Smooth muscle cell of trachea (primary cell): ENCODE measurements at places on chromosomes 2 and 18. TPM values are rescaled to one million over a fixed set of nuclear protein-coding genes. Genes with fewer than 3 reads are reported as not detected.

Gene CFAP210
- not detected in 2 replicates for total RNA-seq

Gene DSC2
- under 0.01 TPM in 1 of 2 replicates, not detected in the other for total RNA-seq

Gene RAX
- not detected in 2 replicates for total RNA-seq

Gene CAMKMT
- 6.0 and 9.2 TPM in 2 replicates for total RNA-seq

Gene EHD3
- 33.0 and 34.6 TPM in 2 replicates for total RNA-seq

Gene GPBAR1
- total RNA-seq: not detected in 2 replicates

Gene NYAP2
- total RNA-seq: not detected in 2 replicates

Gene MROH2A
- total RNA-seq: not detected in 2 replicates

Gene NR4A2
- 0.15 and 0.33 TPM in 2 replicates for total RNA-seq

Gene FBXO15
- 1.2 and 1.5 TPM in 2 replicates for total RNA-seq

Gene NGEF
- 0.44 and 4.3 TPM in 2 replicates for total RNA-seq

Gene PCARE
- not detected in 2 replicates for total RNA-seq

Gene GNAL
- total RNA-seq: 0.15 and 0.99 TPM in 2 replicates

Gene VSNL1
- total RNA-seq: 0.29 and 0.99 TPM in 2 replicates

Gene TCF23
- not detected in 2 replicates for total RNA-seq

Gene AQP12A
- total RNA-seq: not detected in 2 replicates

Gene SCN7A
- 14.5 and 16.4 TPM in 2 replicates for total RNA-seq

Gene SNRNP27
- 35.1 and 60.9 TPM in 2 replicates for total RNA-seq

Gene ATP6V1B1
- total RNA-seq: 0.58 and 1.7 TPM in 2 replicates

Gene CPO
- total RNA-seq: 0.17 TPM in 1 of 2 replicates, not detected in the other

Gene TRIM43B
- not detected in 2 replicates for total RNA-seq

Gene COLEC12
- 122 and 177 TPM in 2 replicates for total RNA-seq

Gene ZBTB7C
- total RNA-seq: under 0.01 TPM in 1 of 2 replicates, not detected in the other

Gene C1QL2
- not detected in 2 replicates for total RNA-seq

Gene POTEC
- total RNA-seq: not detected in 2 replicates

Gene SULT1C4
- under 0.01 TPM in 1 of 2 replicates, not detected in the other for total RNA-seq

Gene DNAH6
- total RNA-seq: 0.17 and 0.58 TPM in 2 replicates

Gene UGT1A5
- not detected in 2 replicates for total RNA-seq

Gene OTOS
- total RNA-seq: 1.2 TPM in 1 of 2 replicates, not detected in the other

Gene TMEM17
- 2.0 and 2.8 TPM in 2 replicates for total RNA-seq

Gene FBXO36
- total RNA-seq: 2.5 and 4.9 TPM in 2 replicates

Gene TGFA
- 0.73 TPM in 1 of 2 replicates, not detected in the other for total RNA-seq

Gene RUFY4
- total RNA-seq: not detected in 2 replicates

Gene RNU2-63P
- total RNA-seq: not detected in 2 replicates
